Cardiac septum (tissue), 1 donor: ENCODE measurements at places on chromosomes 7 and 10.
A peak's percentile ranks its signal among the peaks of the same experiment; 100 is the strongest.

DNA sequence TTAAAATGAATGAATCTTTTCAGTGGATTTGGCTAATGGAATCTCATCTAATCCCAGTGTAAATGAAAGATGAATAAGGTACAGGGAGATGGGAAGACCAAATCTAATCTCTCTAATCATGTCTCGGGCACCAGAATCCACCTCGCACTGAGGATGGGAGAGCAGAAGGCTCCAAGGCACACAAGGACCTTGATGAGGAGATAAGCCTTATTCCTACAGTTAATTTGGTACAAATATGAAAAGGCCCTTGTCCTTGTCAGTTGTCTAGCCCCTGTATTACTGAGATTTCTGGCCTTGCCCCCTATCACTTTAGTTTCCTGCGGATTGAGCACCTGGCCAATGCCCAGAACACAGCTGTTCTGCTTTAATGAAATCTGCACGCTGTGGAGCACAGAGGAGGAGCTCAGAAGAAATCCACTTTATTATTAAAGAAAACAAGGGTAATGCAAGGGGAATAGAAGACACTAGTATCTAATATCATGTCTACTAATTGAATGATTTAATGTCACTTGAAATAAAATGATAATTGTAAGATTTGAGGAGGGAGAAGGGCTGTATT lies 321.4 kb upstream of the HGF start:
- no peak for DNase-seq

DNA sequence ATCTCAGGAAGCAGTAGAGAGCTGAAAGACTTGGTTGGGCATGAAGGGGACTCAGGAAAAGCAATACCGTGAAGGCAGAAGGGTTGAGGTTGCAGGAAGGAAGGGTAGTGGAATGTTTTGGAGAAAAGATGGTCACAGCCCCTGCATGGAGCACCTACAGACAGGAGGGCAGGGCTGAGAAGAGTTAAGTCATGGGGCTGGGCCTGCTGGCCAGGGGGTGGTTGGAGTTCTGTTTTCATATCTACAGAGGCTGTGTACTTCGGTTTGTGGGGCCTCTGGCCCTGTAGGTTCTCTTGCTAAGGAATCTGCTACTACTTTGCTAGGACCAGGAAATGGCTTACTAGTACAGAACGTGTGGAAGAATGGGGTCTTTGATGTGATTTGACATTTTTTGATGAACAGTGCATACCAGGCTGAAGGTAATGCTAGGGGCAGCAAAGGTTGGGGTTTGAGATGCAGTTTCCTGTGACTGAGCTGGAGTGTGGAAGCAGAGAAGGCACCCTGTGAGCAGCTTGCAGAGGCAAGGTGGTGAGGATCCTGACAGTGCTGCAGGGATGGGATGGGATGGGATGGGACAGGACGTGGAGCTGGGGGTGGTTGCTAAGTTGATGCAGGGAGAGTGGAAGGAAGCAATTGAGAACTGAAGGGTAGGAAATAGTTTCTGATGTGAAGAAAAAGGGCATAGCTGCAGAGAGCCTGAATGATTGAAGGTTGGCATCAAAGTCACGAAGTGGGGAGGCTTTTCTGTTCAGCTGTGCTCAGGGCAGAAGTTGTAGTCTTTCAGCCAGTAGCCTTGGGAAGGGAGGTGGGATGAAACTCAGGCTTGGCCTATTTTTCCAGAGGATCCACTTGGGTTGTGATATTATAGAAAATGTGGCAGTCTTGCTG lies 7.8 kb downstream of the RPS24 start:
- no peak for DNase-seq

DNA sequence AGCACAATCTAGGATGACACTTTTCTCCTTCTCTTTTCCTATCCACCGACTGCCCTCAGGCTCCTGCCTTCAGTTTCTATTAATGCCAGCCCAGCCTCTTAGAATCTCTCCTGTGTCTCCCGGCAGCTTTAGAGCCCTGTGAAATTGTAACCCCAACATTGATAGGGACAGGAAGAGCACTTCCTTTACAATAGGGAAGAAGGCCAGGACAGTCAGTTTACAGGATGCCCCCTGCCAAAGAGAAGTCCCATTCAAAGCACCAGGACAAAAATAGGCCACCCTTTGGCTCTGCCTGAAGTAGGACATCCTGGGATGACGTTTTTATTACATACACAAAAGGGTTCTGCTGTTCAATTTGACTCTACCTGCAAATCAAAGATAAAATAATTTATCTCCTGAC lies 64.7 kb upstream of the ANK3 start:
- no peak for DNase-seq

DNA sequence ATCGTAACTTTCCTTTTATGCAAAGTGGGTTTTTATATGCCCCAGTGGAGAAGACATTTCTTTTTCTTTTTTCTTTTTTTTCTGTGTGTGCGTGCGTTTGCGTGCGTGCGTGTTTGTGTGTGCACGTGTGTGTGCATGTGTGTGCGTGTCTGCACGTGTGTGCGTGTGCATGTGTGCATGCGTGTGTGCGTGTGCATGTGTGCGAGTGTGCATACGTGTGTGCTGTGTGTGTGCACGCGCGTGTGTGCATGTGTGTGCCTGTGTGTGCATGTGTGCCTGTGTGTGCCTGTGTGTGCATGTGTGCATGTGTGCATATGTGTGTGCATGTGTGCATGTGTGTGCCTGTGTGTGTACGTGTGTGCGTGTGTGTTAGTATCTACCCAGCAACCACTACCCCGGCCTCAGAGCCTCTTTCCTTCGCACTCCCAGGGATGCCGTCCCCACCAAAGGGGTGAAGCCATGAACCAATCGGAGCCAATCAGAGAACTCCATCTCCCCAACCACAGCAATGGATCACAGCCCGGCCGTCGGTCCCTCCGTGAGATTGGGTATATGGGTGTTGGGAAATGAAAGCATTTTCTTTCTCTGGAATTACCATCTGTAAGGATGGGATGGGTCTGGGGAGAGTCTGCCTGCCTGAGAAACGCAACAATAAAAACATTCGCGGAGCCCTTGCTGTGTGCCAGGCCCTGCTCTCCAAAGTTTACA lies 92.3 kb downstream of the ELFN1 start:
- peak; percentile 56 for DNase-seq

GRCh38 chr7:116210345-116211005 lies at the start of gene TES:
Gene TES (plus strand): TSS chr7:116210539. CDS start chr7:116210708, 169 bp downstream.
- peak; percentile 90 for DNase-seq

GRCh38 chr10:17213646-17214349 lies 12.3 kb upstream of the TRDMT1 start:
- DNase-seq, result no peak

DNA sequence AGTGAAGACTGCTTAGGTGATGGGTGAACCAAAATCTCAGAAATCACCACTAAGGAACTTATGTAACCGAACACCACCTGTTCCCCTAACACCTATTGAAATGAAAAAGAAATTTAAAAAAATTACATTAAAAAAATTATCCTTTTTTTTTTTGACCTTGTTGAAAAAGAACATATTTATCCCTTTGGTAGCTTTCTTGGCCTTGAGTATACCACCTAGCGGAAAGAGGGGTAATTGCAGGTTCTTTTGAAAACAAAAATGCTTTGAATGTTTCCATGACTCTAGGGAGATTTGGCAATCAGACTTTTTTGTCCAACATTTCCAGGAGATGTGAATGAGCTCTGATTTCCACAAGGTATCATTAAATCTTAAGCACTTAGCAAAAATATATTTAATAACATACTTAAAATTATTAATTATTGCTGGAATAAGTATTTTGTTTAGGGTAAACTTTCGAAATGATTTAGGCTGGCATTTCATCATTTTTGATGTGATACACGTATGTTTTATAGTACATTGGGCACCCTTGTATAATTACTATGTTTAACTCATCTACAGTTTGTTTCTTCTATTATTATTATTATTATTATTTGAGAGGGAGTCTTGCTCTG lies 47.0 kb upstream of the ELMO1 start:
- DNase-seq, result no peak

- no peak for DNase-seq
Measured at GRCh38 chr7:82375713-82376112, 67.9 kb downstream of the CACNA2D1 start.

DNA sequence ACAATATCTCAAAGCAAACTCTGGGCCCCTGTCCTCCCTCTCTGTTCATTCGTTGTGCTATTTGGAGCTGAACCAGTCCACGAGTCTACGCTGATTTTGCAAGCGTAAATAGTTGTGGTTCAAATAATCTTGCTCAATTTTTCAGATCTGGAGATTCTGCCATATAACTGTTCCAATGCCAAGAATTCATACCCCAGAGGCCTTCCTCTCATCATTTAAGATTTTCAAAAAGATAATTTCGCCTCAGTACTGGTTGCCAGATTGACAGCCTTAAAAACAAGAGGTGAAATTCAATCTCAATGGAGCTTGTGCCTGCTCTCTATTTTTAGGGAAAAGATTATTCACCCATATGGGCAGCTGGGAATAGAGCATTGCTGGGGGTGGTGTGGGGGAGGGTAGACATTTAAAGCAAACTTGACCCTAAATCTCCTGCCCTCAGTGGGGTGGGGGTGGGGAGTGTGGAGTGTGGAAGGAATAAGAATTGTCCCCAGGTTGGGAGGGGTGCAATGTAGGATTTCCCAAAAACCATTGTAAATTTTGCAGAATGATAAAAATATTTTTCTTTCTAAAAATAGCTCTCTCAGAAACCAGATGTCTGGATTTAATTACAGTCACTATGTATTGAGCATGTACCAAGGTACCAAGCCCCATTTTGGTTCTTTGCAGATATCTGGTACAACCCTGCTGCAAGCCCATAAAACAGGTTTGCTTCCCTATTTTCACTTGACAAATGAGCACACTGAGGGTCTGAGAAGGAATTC lies 104.7 kb upstream of the EEPD1 start:
- DNase-seq, result no peak
